ENCODE measurements at places on chromosomes 7 and 10.

DNA sequence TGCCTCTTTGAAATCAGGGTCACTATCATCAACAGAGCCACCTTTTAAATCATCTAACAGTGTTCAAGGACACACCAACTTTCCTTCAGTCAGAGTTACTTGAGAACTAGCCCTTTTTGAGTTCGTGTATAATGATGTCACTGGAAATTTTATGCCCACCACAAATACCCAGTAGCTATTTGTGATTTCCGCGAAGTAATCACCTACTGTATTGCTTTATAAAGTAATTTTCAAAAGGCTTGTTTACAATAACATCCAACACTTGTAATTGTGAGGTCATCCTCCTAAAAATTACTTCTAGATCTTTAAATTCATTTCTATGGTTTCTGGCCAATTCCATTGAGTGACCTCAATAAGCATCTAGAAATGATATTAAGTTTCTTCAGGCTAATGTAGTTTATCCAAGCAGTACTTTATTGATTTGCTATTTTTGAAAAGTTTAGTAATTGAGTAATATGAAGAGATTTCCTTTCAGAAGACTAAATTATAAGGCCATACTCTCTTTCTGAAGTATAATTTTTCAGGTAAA is 12.8 kb downstream of the TRDMT1 start:
- no peak for DNase-seq

DNA sequence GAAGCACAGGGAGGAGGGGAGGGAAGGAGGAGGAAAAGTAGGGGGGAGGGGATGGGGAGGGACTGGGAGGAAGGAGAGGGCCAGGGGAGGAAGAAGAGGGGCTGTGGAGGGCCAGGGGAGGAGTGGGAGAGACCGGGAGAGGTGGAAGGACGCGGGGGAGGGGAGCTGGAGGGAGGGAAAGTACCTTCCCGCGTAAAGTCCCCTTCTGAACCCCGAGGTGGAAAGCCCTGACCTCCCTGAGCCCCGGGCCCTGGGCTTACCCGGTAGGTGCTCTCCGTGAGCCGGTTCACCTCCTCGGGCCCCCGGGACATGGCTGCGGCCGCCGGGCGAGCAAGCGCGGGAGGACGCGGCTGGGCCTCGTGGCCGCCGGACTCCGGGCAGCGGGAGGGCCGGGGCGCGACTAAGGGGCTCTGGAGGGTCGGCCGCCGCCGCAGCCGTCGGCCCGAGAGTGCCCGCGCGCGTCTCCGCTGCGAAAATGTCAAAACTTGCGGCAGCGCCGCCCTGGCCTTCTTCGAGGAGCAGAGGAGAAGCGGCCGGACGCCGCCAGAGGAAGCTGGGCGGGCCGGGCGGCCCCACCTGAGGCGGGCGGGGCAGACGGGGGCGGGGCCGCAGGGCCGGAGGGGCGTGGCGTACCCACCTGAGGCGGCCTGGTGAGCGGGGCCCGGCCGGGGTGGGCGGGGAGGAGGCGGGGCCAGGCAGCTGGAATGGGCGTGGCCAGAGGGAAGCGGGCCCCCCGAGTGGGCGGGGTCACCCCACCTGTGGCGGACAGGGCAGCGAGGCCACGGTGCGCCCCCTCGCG is at the start of gene BAIAP2L1:
BAIAP2L1 (minus strand) TSS at position 549 of the 799 bp plus-strand sequence; CDS start at position 311, 238 bp downstream.
- DNase-seq = peak; percentile 65

DNA sequence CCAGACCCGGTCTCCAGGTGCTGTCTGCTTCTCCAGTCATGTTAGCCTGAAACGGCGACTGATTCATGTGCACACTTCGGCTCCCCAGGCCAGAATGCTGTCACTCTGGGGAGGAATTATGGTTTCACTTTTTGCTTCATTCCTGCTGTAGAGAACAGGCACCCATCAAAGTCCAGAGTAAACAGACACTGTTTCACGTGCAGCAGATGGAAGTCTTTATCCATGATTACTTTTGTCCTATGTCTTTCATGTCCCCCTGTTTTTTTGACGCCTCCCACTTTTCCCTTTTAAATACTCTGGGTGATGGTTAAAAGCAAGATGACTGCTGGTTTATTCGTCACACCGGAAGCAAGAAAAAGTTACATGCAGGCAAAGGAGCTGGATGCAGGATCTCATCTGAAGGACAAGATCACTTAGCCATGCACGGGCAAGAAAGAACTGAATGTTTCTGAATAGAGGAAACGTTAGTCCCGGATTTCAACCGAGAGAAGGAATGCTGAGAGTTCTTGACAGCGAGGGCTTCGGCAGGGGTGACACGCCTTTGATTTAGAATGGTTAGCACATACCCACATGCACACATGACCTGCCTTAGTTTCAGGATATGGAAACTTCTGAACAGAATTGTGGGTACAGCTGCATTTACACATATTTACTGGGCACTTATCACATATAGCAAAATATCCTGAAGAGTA is 250.0 kb upstream of the KLF6 start:
- DNase-seq = no peak

DNA sequence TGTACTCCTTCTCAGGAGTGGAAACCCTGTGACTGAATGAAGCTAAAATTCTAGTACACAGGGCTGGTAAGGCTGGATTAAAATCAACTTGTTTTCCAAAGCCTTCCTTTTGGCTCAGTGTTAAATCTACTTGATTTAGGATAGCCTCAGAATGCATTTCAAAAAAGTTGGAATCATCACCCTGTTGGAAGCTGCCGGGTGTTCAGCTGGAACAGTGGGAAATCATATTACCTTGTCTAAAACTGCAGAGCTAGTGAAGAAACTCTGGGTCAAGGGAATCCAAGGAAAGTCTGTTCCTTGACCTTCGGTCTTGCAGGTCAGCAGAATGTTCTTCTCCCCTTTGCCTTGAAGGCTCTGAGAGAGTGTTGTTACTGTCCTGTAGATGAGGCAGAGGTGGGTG is 252.1 kb upstream of the INHBA start:
- DNase-seq = no peak

- DNase-seq = no peak
Observed at GRCh38 chr10:131829156-131829930, 71.5 kb upstream of the PPP2R2D start.

DNA sequence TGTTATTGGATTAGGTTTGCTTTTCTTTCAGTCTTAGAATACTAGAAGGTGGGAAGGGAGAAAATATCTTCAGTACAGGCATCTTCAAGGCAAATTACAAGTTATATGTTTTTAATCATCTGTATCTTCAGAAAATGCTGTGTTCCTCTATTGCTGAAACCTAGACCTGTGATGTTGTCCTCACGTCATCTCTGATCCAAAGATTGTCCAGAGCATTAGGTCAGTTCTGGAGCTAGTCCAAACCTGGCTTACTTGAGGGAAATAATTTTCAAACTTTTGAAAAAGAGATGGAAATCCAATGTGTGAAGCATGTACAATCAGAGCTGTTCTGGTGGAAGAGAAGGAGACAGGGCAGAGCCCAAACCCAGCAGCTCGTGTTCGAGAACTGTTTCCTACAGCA is 217.3 kb downstream of the ZEB1 start:
- DNase-seq = no peak

DNA sequence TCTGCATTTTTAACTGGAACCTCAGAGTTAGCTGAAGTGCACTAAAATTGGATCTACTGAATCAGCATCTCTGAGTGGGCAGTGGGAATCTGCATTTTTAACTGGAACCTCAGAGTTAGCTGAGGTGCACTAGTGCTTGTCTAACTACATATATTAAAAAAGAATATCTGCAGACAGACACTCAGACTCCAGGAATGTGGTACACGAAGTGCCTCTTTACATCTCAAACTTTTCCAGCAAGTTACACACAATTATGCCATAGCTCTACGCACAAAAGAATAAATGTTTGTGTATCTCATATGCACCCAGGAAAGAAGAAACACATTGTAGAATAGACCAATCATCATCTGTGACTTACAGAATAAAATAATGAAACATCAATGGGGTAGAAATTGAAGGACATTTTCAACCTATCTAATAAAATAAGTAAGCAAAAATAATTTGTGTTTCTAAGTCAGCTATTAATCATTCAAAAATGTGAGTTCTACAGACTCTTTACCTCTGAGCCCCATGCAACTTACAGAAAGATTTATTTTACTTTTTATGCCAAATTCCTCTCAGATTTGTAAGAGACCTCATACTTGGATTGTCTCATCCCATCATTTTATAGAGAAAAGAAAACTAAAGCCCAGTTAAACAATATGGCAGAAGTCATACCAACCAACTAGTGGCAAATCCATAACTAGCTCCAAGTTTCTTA is 28.3 kb downstream of the PPP1R3A start:
- DNase-seq = no peak

DNA sequence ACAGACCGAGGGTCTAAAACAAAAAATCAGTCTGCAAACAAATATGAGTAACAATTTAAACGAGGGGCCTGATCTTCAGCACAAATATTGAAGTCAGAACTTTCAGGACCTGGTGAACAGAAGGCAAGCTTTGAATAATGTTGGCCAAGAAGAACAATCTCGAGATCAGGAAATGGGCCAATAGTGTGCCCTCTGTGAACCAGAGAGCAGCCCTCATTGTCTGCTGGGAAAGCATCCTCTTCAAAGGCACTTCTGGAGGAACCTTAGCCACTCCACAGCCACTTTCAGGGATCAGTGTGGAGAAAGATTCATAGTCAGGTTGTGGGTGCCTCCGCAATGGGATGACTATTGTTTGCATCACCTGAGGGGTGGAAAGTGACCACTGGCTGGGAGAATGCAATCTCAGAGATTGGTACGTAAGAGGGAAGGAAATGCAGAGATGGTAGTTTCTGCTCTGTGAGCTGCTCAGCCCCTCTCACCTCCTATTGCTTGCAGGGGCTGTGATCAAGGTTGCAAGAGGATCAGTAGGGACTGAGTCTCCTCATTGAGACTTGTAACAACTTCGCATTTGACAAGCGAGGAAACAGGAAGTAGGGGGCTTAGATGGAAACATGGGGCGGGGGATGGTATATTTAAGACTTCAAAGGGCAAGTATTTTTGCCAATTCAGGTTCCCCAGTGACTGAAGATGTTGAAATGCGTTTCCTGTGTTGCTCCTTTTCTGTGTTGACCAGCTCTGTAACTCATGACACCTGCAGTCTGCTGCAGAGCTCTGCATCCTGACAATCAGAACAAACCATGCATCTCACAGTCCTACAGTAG is 28.4 kb upstream of the IFRD1 start:
- DNase-seq = no peak

DNA sequence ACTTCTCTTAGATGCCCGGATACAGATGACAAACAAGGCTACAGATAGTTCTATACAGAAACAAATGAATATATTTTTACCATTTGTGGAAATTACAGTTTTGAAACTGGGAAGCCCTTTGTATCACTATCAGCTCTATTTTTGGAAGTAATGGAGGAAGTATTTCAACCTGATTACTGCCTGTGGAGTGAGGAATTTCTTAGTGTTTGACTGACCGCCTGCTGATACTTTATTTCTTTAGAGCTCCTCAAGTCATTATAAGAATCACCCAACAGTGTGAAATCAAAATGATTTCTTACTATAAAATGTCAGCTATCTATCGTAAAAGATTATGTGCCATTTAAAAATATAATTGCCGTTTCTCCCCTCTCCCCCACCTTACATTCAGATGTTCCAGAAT is 290.9 kb downstream of the SDK1 start:
- no peak for DNase-seq

- DNase-seq = peak; percentile 19
Observed at GRCh38 chr10:117005026-117005526, at the start of gene SHTN1. Gene SHTN1, minus strand, starts transcription at chr10:117005187. Its CDS starts 108 bp downstream, at chr10:117005079.

GRCh38 chr10:103463499-103463898 is 4.8 kb upstream of the CALHM1 start:
- DNase-seq = no peak

DNA sequence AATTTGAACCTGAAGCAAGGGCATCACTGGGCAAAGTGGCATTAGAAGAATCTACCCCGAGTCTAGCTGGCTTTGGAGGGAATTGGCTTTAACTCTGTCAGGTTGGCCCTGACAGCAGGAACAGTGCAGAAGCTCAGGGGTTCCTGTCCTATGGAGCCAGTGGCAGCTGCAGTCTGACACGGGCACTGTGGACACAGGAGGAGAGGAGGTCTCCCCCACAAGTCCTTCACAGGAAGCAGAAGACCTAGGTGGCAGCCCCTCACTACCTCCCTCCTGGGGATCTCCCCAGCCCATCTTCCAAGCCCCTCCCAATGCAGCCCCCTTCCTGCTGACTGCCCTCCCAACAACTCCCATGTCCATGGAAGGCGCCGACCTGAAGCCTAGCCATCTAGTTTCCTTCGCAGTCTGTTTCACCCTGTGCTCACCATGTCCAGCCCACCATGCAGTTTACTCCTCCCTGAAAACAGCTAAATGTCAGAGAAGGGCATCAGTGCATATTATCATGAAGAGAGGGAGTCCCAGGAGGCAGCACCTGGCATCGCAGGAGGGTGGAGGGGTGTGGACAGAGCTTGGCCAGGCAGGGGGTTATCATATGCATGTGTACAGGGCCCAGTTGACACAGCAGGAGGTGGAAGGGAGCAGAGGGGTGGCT is 17.9 kb upstream of the GDF10 start:
- no peak for DNase-seq

- DNase-seq = no peak
Observed at GRCh38 chr7:139265673-139266072, 34.6 kb downstream of the UBN2 start.

Measured in T follicular helper cell (primary cell).